ENCODE measurements at places on chromosomes 3 and 15.

DNA sequence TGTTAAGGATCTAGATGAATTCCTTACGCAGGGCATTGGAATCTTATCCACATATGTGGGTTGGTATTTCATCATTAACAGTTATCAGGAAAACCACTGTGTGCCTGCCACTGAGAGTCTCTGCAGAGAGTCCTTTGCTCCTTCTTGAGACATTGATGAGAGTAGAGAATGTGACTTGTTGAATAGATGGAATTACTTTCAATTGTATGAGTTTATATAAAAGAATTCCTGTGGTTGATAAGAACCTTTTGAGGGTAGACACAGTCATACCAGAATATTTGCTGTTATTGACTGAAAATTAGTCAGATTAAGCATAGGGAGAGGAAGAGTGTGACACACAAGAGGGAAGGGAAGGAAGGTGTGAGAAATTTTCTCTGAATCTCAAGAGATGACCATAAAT is 30.8 kb downstream of the ARHGEF26 start:
- no peak for DNase-seq

- no peak for DNase-seq
These were observed 6.8 kb upstream of the QARS1 start for GRCh38 chr3:49111347-49111746.

DNA sequence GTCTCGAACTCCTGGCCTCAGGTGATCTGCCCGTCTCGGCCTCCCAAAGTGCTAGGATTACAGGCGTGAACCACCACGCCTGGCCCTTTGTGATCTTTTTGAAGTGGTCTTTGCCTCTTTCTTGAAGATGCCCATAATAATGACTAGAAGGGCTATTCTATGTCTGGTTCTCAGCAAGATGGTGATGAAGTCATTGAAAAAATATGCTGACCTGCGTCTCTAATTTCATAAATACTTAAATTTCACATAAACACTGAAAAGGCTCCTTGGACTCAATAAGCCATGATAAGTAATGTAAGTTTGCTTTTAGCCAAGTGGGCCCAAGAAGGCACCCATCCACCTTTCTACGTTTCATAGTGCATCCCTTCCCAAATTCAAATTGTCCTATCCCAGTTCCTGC is 775 bp upstream of the MAPK6 start:
- DNase-seq, result no peak

DNA sequence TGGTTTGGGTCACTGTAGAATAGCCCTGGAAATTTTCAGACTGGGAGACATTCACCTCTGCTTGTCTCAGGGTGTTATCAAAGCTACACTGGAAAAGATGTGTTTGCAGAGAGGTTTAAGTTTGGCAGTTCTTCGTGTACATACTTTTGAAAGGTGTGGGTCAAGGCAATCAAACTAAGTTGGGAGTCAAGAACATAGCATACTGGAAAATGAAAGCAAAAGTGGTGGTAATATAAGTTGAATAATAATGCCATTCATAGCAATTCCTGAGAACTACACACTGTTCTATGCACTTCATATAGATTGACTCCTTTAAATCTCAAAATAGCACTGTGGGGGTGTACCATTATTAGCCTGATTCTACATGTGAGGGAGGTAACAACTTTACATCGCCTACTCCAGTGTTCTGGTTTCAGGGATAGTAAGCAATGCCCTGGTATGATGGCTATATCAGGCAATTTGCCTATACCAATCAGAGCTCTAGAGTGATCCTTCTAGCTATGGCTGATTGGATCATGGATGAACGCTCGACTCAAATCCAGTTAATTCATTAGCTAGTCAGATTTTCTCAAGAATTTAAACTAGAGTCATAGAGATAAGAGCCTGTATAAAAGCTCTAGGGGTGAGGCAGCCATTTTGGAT is 44.6 kb upstream of the RASGRP1 start:
- no peak for DNase-seq

DNA sequence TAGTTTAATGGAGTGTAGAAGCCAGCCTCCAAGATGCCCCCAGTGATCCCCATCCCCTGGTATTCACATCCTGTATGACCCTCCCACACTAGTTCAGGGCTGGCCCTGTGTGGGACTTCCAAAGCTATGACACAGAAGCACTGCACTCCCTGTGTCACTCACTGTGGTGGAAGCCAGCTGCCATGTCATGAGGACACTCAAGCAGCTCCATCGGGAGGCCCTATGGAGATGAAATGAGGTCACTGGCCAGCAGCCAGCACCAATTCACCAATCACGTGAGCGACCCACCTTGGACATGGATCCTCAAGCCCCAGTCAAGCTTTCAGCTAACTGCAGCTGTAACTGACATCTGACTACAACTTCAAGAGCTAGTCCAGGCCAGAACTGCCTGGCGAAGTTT is 3.9 kb upstream of the ACAN start:
- DNase-seq, result no peak

- peak; percentile 42 for DNase-seq
These were observed at the start of gene IQSEC1 for GRCh38 chr3:13073326-13074005. TSS of gene IQSEC1 (minus strand) at chr3:13073429. CDS start at chr3:13073014, 415 bp downstream.

GRCh38 chr3:24937228-24937627 is 442.6 kb upstream of the THRB start:
- no peak for DNase-seq

GRCh38 chr15:47870956-47871625 is 153.8 kb downstream of the SEMA6D start:
- no peak for DNase-seq

DNA sequence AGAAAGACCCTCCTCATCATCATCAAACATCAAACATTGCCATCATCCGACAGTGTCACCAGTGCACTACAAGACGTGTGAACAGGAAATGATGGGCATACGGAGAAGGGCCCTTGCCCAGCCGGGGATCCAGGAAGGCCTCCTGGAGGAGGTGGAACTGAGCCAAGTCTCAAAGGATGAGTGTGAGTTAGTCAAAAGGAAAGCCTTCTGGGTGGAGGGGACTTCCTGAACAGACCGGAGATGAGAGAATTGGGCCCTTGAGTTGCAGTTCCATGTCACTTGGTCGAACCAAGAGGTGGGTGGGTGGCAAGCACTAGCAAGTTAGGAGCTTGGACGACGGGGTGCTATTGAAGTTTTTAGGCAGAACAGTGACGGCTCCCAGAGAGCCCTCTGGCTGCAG is 8.5 kb downstream of the SEMA4B start:
- DNase-seq, result no peak

DNA sequence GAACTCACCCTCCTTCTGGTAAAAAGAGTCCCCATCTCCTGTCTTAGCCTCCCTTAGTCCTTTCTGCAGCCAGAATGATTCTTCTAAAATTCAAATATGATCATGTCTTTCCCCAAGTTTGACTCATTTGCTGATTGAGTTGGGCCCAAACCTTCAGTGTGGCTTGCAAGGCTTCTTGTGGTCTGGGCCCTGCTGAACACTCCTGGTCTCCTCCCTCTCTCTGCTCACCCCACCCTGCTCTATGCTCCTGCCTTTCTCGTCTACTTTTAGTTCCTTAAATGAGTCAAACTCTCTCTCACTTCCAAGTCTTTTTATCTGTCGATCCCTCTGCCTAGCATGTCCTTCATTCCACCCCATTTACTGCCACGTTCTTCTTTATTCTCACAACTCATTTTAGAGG is 72.6 kb downstream of the CCR1 start:
- DNase-seq, result no peak

GRCh38 chr15:56871185-56871584 is 47.3 kb upstream of the TCF12 start:
- no peak for DNase-seq

GRCh38 chr15:22949074-22949547 is 31.1 kb downstream of the CYFIP1 start:
- no peak for DNase-seq

DNA sequence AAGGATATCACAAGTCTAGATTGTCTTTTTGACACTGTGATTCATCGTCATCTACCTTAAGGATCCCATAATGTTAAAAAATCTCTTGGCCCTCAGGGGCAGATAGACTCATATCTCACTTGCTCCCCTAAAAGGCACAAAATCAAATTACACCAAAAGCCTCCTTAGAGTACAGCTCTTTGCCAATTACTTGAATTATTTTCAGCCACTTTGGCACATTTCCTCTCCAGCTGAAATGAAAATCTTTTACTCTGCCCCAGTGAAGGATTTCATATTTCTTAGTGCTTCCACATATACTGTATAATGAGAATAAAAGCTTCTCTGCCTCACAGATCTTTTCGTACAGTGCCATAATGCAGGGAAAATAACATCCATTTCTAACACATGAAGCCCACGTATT is 190.7 kb upstream of the GBE1 start:
- no peak for DNase-seq

DNA sequence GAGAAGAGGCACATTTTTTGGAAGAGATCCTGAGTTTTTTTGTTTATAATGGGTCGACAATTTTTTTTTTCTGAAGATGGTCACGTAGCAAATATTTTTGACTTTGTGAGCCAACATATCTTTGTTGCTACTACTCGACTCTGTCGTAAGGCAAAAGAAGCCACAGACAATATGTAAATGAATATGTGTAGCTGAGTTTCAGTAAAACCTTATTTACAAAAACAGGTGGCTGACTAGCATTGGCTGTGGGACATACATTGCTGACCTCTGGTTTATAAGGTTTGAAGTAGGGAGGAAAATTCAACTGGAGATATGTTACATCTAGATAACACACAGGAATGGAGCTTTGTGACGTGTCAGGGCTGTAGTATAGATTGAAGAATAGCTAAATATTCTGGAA is 22.5 kb upstream of the NANOGP8 start:
- no peak for DNase-seq

- DNase-seq, result no peak
These were observed 32.5 kb upstream of the GOLGA8A start for GRCh38 chr15:34470091-34470490.

GRCh38 chr3:152893647-152894046 is 58.7 kb downstream of the P2RY1 start:
- no peak for DNase-seq

DNA sequence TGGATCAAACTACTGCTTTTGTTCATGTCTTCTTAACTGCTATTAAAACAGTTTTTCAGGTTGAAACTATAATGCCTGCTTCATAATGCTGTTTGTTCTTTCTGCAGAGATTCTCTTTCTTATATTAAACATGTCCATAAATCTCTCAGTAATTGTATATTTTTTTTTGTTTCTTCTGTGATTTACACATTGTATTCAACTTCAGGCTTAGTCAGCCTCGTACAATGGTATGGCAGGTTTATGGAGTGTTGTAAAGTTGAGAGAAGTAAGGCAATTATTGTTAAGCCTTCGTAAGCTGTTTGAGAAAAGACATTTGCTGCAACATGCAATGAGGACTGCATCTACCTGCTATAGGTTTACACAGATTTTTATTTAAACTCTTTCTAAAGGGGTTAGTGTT is 977.1 kb downstream of the DIPK2A start:
- DNase-seq, result no peak

DNA sequence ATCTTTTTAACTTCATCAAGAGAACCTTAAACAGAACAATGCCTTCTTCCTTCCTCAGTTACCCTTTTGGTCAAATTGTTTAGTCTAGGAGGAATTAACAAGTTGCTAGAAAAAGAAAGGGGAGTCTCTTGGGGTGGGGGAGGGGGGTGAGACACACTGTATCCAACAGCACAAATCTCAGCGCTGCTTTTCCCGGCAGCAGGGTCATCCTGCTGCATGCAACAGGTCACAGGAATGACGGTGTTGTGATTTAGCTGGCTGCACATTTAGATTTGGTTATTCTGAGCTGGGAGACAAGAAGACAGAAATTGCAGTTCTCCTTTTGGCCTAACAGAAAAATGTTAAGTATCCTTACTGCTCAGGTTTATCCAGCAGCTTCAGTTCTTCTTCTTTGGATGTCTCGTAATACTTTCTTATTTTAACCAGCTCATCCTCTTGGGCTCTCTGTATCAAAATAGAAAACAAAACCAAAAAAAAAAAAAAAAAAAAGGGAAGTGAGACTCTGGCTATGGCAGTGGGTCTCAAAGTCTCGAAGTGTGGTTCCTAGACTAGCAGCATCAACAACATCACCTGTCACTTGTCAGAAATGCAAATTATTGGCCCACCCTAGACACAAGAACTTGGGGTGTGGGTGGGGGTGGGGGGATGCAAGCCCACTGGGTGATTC is 190.5 kb downstream of the GREM1 start:
- DNase-seq, result no peak

- DNase-seq, result no peak
These were observed 2.6 kb upstream of the HYAL2 start for GRCh38 chr3:50325113-50325480.

DNA sequence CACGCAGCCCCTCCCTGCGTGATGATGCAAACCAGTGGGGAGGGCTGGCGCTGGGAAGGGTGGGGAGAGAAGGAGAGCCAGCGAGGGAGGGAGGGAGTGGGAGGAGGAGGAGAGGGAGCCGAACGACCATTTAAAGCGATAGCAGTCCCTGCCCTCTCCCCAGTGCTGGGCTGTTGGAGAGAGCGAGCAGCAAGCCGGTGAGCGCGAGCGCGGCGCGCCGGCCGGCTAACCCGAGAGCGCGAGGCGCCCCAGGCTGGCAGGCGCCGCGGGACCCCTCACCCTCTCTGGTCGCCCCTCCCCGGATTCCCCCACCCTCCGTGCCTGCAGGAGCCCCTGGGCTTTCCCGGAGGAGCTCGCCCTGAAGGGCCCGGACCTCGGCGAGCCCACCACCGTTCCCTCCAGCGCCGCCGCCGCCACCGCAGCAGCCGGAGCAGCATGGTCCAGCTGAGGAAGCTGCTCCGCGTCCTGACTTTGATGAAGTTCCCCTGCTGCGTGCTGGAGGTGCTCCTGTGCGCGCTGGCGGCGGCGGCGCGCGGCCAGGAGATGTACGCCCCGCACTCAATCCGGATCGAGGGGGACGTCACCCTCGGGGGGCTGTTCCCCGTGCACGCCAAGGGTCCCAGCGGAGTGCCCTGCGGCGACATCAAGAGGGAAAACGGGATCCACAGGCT is at the start of gene GRM7:
GRM7 (plus strand) TSS at position 162 of the 671 bp plus-strand sequence.
- DNase-seq, result no peak

DNA sequence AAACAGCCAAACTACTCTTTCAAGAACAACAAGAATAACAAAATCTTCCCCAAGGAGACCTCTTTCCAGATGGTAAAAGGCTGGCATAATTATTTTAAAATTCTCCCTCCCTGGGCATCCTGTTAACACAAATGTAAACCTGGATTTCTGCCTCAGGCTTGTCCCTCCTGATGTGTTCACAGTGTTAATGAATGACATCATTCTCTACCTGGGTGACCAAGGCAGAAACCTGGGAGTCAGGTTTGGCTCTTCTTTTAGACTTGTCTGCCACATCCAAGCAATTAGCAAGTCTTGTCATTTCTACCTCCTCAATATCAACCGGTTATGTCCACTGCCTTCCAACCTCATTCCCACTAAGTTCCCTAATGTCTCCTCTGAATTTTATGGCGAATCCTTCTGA is 368.7 kb upstream of the TBL1XR1 start:
- DNase-seq, result no peak
